Activated naive CD4-positive, alpha-beta T cell treated with anti-CD3 and anti-CD28 coated beads, Interleukin-2, amount 10 ng/mL, durations not matched to agents 7 days and 5 days (primary cell): ENCODE measurements at places on chromosomes 7 and 10.

DNA sequence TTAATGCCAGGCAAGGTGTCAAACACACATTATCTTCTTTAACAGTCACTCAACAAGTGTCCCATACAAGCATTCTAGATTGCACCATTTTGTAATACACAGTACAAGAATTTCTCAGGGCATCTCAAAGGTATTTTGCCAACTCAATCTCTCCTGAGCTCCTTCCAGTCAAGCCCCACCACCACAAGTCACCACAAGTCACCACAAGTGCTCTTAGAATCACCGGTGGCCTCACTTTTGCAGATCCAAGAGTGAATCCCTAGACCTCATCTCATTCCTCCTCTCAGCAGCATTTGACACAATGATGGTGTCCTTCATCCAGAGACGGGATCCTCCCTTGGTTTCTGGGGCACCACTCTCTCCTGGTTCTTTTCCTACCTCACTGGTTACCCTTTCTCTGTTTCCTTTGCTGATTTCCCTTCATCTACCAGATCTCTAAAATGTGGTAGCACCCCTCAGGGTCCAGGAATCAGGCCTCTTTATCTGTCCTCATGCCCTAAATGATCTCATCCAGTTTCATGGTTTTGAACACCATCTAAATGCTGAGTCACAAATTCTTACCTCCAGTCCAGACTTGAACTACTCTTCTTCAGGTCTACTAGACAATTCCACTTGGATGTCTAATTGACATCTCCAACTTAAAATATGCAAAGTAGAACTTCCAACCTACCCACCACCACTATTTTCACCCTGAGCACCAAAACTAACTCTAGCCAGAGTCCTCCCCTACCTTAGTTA lies 26.9 kb downstream of the VPS41 start:
- no peak for DNase-seq

- DNase-seq, result no peak
These were observed 221.2 kb downstream of the PARD3 start for GRCh38 chr10:34593930-34594329.

DNA sequence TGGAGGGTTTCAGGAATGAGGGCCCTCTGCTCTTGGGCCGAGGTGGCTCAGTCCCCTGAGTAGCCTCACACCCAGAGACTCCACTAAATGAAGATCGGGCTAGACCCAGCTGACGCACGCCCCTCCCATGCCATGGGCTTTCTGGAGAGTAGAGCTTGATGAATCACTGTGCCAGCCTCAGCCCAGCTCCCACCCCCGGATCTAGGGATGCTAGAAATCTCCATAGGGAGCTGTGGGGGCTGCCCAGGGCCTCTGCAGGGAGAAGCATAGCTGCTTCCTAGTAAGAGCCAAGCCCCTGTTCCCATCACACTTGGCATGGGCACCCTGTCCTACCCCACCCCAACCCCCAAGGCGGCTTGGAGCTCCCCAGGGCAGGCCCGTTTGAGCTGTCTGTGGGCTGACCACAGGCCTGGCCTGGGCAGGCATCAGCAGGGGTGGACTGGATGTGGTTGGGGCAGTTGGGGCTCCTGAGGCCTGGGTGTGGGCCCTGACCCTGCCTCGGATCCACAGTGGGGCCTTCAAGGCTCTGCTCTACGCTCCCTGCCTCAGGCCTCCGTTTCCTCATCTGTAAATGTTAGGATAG lies 121.2 kb downstream of the ZMIZ1 start:
- DNase-seq, result no peak

- no peak for DNase-seq
These were observed 330.2 kb upstream of the FZD1 start for GRCh38 chr7:90933984-90934383.

DNA sequence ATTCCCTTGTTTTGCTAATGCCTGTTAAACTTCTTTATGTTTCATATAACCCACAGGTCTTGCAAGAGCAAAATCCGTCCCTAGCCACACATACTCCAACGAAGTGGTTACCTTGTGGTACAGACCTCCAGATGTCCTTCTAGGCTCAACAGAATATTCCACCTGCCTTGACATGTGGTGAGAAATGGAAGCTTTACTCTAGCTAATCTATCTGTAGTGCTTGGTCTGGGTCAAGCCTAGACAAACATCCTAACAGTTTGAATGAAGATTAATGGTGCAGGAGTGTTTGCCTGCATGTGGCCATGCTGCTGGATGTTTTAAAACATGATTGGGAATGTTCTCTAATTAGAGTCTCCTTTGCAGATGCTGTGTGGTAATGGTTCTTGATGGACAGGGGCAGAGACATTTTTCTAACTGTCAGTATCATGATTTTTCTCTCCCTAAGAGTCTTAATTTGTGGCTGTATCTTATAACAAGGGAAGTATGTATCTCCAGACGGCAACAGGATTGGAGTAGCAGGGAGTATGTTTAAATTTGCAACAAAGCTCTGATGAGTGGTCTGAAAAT lies 308.5 kb upstream of the FZD1 start:
- DNase-seq, result no peak

DNA sequence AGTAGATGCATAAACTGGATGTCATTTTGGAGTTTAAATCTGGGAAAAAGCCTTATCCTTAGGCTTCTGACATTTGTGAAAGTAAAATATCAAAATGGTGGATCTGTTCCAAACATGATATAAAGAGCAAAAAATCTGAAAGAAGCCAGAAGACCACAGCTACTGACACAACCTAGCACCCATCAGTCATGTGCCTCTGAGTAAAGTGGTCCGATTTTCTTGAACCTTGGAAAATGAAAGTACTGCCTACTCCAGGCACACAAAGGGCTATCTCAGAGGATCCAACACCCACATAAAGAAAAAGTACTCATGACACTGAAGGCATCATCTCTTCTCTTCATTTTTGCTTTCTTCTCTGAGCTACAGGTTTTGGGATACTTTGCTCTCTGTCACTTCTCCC lies 150.7 kb downstream of the KMT2E start:
- no peak for DNase-seq

DNA sequence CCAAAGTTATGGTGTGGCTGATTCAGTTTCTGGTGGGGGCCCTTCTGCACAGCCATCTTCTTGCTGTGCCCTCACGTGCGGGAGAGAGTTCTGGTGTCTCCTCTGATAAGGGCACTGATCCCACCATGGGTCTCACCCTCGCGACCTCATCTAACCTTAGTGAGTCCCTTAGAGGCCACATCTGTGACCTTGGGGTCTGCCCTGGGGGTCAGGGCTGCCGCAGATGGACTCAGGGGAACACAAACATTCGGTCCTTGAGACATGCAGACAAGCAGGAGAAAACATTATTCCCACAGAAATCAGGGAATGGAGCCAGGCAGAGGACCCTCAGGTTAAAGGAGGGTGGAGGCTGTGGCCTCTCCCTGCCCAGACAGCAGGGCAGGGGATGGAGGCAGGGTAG lies 177.9 kb downstream of the DNAJB6 start:
- no peak for DNase-seq

DNA sequence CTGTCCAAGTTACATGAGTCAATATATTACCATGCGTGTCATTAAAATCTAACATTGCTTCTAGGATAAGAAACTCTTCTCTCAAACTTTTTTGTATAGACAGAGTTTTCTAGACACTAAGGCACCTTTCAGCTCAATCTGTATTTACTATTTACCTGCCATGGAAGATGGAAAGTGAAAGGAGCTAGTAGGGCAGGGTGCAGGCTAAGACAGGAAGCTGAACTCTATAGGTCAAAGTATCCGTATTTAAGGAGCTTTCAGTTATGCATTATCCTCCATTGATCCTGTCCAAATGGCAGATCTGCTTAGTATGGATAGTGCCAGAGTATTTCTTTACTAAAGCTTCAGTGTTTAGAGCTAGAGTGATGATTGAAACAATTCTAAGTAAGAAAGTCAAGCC lies 612.8 kb downstream of the IPMK start:
- DNase-seq, result no peak

DNA sequence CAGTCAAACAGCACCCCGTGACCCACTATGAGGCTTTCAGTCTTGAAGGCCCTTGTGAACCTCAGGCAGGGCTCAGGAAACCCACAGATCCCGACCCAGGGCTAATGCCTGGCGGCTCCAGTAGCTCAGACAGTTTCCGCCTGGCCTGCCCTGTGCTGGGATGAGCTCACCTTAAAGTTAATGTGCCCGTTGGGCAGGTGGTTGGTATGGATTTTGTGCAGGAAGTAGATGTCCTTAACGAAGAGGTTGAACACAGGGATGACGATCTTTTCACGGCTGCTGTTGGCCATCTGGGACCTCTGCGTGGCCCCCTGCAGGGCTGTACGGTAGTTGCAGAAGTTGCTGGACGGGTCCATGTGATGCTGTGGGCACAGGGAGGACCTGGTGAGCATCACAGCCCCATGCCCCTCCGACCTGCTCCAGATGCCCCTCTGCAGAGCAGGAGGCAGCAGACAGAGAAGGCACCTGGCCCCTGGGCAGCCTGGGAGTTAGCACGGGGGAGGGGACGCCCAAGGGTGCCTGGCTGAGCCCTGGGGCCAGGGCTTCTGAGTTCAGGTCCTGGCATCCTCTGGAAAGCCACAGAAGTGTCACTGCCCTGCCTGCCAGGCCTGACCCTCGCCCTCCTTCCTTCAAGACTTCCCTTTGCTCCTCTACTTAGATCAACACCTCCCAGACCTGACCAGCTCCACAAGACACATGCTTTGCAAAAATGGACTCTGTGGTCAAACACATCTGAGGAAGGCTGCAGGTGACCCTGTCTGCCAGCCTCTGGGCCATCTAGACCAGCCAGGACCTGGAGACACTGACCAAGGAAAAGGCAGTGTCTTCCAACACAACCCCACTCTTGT lies 59.8 kb downstream of the CSGALNACT2 start:
- peak; percentile 33 for DNase-seq

- no peak for DNase-seq
These were observed 307.3 kb downstream of the THSD7A start for GRCh38 chr7:11524476-11525397.

DNA sequence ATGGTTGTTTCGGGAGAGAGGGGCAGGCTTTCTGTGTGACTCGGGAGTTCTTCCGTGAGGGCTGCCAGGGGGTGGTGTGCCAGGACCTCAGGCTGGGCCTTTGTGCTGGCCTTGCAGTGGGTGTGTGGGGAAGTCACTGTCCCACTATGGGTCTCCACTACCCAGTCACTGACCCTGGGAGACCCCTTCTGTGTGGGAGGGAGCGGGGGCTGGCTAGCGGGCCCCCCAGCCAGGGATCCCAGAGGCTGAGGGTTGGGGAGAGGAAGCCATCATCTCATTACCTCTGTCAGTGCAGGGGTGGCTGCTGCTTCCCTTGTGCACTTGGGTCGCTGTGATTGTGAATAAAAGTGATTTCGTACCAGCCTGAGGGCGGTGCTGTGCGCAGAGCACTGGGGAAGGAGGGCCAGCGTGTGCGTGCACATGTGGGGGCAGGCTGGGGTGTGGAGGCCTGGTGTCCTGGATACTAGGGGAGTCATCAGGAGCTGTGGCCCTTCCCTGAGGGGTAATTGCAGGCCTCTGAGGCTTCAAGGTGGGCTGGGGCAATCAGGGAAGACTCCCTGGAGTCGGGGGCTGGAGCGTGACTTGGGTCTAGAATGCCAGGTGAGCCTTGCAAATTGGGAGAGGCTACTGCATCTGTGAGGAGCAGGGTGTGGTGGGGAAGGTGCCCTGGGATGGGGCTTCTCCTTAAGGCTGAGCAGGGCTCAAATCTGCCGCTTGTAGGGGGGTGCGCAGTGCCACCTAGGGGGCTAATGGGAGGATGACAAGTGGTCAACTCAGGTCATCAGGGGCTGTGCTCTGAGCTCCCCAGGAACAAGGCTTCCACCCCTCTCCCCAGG lies 98.9 kb downstream of the NEURL1 start:
- peak; percentile 59 for DNase-seq

DNA sequence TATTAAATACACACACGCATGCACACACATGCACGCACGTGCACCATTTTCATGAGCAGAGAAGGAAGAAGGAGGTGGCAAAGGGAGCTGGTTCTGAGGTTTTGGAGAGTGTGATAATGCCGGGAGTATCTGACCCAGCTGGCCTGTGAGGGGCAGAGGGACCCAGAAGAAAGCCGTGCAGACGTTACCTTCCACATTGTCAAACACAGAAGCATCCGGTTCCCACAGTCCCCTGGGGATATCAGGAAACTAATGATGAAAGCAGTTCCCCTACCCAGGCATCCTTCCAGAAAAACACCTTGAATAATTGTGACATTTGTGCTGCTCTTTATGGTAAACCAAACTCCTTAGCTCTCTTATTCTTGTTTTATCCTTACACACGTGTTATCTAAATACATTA lies 85.7 kb upstream of the FAM180A start:
- DNase-seq, result no peak

DNA sequence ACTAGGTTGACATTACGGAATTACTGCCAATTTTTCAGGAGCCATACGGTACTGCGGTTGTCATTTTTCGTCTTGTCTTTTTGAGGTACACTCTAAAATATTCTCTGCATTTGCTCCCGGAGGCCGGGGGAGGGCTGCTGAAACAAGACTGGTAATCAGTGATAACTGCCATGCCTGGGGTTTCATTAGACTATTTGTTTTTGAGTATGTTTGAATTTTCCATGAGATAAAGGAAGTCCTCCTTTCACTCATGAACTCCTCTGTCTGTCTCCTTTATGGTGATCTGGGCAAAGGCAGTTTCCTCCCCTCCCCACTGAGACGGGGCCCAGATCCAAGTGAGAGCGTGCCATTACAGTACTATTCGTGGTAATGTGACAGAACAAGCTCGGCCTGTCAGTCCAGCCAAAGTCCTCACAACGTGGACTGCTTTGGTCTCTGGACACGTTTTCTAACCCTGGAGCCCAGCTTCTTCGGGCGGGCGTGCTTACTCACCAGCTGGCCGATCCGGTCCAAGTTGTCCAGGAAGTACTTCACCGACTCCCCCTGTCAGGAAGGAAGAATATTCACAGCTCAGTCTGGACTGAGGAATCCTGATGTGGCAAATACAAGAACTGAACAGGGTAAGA lies 45.1 kb downstream of the AMZ1 start:
- no peak for DNase-seq

DNA sequence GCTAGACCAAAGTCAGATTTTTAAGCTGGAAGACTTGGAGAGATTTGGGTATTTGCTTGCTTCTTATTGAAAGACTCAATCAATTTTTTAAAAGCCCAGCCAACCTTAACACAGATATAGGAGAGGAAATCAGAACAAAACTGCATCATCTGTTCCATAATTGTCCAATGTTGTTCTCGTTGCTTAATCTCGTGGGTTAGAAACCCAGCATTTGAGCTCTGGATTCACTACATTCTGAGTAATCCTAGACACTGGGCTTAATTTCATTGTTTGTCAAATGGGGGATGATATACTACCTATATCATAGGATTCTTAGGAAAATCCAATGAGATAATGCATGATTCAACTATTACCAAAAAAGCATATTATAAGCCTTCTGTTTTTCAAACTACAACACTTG lies 48.9 kb downstream of the CALD1 start:
- no peak for DNase-seq

- DNase-seq, result no peak
These were observed 409.0 kb downstream of the KCNMA1 start for GRCh38 chr10:77228559-77228958.

DNA sequence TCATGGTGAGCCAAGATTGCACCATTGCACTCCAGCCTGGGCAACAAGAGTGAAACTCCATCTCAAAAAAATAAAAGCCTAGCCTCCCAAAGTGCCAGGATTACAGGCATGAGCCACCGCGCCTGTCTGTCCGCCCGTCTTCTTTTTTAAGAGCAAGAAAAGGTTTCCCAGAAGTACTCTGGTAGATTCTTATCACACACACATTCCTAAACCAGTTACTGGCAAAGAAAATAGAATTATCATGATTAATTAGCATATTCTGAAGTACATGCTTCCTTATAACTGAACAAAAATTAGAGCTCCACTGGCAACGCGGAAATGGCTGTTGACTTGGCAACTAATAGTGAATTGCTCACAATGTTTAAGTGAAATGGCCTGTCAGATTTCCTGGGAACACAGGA lies 87.0 kb downstream of the ADK start:
- no peak for DNase-seq

GRCh38 chr7:95915731-95916130 lies 143.4 kb downstream of the DYNC1I1 start:
- no peak for DNase-seq
